ENCODE measurements at places on chromosomes 7 and 10.

DNA sequence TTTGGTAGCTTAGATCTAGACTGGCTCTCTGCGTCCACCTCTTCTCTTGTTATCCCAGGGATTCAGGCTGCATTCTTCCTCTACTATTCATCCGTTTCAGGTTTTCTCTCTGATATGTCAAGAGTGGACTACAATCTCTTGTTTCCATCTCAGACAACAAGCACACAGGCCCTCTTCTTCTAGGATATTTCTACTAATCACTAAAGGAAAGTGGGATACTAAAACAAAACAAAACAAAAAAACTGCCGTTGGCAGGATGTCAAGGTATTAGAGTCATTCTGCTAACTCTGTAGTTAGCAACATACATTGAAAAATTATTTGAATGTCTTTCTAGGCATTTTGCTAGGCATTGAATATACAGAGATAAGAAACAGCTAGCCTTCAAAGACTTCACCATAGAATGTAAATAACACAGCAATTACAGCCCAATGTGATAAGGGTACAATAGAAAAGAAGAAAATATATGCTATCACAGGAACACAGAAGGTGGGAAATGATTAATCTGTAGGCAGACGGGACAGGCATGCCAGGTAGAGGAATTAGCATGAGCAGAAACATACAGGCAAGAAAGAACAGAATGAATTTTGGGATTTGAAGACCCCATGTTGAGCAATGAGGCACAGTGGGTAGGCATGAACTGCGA is 210.5 kb downstream of the CSTF2T start:
- no peak for DNase-seq
- no peak overlapping the region for H3K4me3 ChIP-seq
- no peaks in the 10 kb centered on the region for H3K36me3 ChIP-seq
- no peaks in the 10 kb centered on the region for H3K4me1 ChIP-seq
- no peaks in the 10 kb centered on the region for H3K27me3 ChIP-seq

DNA sequence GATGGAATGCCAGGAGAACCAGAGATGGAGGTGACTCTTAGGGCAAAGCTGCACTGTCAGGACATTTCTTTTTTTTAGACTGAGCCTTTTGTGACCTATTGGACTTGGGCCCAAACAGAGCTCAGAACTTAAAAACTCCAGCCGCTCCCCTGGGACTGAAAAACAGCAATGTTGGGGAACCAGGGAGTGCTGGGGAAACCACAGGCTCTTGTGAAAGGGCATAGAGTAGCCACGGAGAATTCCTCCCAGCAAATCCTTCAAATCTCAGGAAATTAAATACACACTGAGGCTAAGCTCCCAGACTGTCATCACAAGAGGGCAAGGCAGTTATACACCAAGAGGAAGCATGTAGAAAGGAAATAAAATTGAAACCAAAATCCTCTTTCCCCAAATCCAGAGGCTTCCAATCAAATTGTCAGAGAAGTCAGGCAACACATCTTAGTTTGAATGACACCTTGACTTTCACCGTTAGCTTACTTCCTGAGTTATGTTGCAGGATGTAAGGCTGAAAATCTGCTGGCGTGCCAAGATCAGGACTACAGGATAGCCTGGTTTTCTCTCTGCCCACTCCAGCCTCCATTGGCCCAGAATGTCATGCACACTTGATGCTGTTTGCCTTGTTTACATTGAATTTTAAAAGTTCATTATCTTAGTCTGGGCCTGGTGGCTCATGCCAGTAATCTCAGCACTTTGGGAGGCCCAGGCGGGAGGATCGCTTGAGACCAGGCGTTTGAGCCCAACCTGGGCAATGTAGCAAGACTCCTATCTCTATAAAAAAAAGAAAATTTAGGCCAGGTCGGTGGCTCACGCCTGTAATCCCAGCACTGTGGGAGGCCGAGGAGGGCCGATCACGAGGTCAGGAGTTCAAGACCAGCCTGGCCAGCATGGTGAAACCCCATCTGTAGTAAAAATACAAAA is 2.6 kb upstream of the RFC2 start:
- H3K27me3 ChIP-seq, result no peaks in the 10 kb centered on the region
- H3K4me3 ChIP-seq, result no peak overlapping the region
- no peaks in the 10 kb centered on the region for H3K36me3 ChIP-seq
- peaks cover 25% of the 10 kb centered on the region for H3K4me1 ChIP-seq
- H3K27ac ChIP-seq, result peak overlapping the region; percentile 95
- peak; percentile 83 for DNase-seq

GRCh38 chr10:79266084-79266483 is 81.2 kb upstream of the PPIF start:
- H3K36me3 ChIP-seq, result no peaks in the 10 kb centered on the region
- DNase-seq, result peak; percentile 88
- H3K4me1 ChIP-seq, result peaks cover 40% of the 10 kb centered on the region
- no peak overlapping the region for H3K4me3 ChIP-seq
- no peaks in the 10 kb centered on the region for H3K27me3 ChIP-seq

GRCh38 chr10:88831709-88832108 is 19.9 kb downstream of the ANKRD22 start:
- no peak overlapping the region for H3K27ac ChIP-seq
- H3K36me3 ChIP-seq, result no peaks in the 10 kb centered on the region
- H3K4me1 ChIP-seq, result no peaks in the 10 kb centered on the region

GRCh38 chr10:71087622-71088021 is 124.7 kb upstream of the UNC5B start:
- H3K4me1 ChIP-seq, result peaks cover 2% of the 10 kb centered on the region
- H3K27me3 ChIP-seq, result no peaks in the 10 kb centered on the region
- H3K4me3 ChIP-seq, result no peak overlapping the region
- DNase-seq, result no peak
- no peaks in the 10 kb centered on the region for H3K36me3 ChIP-seq

DNA sequence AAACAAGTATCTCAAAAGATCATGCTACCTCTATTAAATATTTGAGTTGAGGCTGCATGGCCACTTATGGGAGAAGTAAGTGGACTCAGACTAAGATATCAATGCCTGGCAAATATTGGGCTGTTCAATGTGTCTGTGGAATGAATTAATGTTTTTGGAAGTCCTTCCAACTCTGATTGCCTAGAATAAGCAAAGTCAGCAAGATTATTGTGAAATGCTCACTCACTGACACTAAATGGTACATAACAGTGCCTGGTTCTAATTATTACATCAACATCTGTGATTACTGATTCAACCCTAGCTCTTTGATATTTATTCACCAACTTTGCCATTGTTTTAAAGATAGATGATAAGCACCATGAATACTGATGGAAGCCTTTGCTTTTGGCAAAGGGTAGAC is 45.5 kb upstream of the HDAC9 start:
- DNase-seq, result no peak
- H3K27me3 ChIP-seq, result no peaks in the 10 kb centered on the region
- H3K36me3 ChIP-seq, result no peaks in the 10 kb centered on the region
- no peaks in the 10 kb centered on the region for H3K4me1 ChIP-seq
- no peak overlapping the region for H3K27ac ChIP-seq

- no peak overlapping the region for H3K4me3 ChIP-seq
- H3K27ac ChIP-seq, result no peak overlapping the region
- peaks cover 43% of the 10 kb centered on the region for H3K36me3 ChIP-seq
- H3K27me3 ChIP-seq, result no peaks in the 10 kb centered on the region
These were observed 16.7 kb downstream of the AQP1 start for GRCh38 chr7:30928254-30928872.

DNA sequence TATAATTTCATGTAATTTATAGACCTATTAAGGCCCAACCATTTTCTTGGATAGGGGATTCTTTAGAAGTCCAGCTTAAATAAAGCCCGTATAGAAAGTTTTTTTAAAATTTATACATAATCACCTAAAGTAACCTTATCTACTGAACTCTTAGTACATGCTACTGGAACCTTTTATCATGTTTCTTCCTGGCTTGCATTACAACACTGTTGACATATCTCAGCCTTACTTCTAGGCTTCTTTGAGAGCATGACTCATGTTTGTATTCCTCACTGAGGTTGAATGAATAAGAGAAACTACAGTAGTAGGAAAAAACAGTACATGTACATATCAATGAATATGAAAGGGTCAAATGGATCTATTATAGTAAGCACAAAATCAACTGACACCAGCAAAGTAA is 8.2 kb upstream of the MAGI2 start:
- H3K27me3 ChIP-seq, result no peaks in the 10 kb centered on the region
- DNase-seq, result no peak
- H3K4me3 ChIP-seq, result no peak overlapping the region

DNA sequence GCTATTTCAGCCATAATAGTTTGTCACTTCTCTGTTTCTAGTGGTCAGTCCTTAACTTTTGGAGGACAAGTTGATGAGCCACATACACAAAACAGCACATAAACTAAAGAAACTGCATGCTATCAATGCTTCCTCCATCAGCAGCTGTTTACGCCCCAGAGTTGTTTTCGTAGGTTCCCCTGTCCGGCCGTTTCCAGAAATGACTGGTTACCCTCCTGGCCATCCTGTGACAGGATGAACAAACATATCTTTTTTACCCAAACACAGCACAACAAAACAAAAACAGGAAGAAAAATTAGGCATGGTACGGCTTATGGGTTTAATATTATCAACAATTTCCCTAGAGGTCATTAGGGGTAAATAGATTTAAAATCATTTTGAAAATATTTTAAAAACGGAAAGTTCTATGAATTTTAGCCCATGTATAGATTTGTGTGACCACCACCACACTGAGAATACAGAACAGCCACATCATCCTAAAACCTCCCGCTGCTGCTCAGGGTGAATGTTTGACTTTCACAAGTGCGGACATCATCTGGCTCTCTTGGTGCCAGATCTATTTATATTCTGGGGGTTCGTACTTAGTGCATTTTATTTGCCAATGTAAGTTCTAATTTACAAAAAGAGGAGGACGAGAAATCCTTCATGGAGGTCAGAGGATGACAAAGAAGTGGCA is 74.8 kb downstream of the HIPK2 start:
- no peaks in the 10 kb centered on the region for H3K27me3 ChIP-seq
- no peak overlapping the region for H3K27ac ChIP-seq
- H3K4me1 ChIP-seq, result peaks cover 18% of the 10 kb centered on the region

GRCh38 chr10:11299125-11299524 is 281.5 kb downstream of the CELF2 start:
- H3K4me1 ChIP-seq, result no peaks in the 10 kb centered on the region
- DNase-seq, result no peak
- peaks cover 36% of the 10 kb centered on the region for H3K36me3 ChIP-seq
- no peaks in the 10 kb centered on the region for H3K27me3 ChIP-seq

GRCh38 chr10:92811986-92812385 is 36.3 kb upstream of the EXOC6 start:
- no peak for DNase-seq
- H3K36me3 ChIP-seq, result no peaks in the 10 kb centered on the region
- no peaks in the 10 kb centered on the region for H3K27me3 ChIP-seq
- no peak overlapping the region for H3K4me3 ChIP-seq
- no peaks in the 10 kb centered on the region for H3K4me1 ChIP-seq

- no peaks in the 10 kb centered on the region for H3K27me3 ChIP-seq
- peaks cover 4% of the 10 kb centered on the region for H3K36me3 ChIP-seq
- no peak for DNase-seq
- no peak overlapping the region for H3K27ac ChIP-seq
- no peak overlapping the region for H3K4me3 ChIP-seq
These were observed 15.9 kb downstream of the LRRC27 start for GRCh38 chr10:132347931-132348267.

- H3K27ac ChIP-seq, result no peak overlapping the region
- no peak for DNase-seq
- no peaks in the 10 kb centered on the region for H3K27me3 ChIP-seq
- no peaks in the 10 kb centered on the region for H3K36me3 ChIP-seq
- H3K4me1 ChIP-seq, result no peaks in the 10 kb centered on the region
These were observed 396.2 kb upstream of the IGFBP3 start for GRCh38 chr7:46317256-46317655.

DNA sequence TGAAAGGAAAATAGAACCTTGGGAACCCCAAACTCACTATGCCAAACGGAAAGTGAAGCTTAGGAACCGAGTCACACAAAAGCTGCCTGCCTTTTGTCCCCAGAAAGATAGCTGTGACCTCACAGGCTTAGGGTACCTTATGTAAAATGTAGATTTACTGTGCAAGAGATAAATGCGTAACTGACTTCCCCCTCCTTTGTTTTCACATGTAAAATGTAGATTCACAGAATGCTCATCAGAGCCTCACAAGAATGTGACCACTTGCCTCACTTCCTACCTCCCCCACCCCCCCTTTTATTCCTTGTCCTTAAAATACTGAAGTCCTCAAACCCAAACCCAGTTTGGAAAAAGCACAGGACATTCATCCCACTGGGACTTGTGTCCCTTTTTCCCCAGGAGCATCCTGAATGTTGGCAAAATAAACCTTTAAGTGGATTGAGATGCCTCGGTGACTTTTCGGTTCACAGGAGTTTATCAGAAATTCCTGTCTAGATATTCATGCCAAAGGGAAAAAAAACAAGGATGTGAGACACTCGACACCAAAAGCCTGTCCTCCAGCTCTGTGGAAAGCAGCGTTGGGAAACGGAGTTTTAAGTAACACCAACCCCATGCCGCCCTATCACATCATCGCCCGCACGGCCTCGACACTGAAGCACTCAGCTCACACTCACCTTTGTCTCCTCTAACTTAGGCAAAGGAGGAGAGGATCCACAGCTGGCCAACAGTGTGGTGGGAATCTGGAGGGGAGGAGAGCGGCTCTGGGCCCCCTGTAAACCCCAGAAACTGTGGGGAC is 45.9 kb downstream of the SVIL start:
- H3K27me3 ChIP-seq, result no peaks in the 10 kb centered on the region
- H3K27ac ChIP-seq, result peak overlapping the region; percentile 24
- no peak for DNase-seq
- no peak overlapping the region for H3K4me3 ChIP-seq
- no peaks in the 10 kb centered on the region for H3K36me3 ChIP-seq

DNA sequence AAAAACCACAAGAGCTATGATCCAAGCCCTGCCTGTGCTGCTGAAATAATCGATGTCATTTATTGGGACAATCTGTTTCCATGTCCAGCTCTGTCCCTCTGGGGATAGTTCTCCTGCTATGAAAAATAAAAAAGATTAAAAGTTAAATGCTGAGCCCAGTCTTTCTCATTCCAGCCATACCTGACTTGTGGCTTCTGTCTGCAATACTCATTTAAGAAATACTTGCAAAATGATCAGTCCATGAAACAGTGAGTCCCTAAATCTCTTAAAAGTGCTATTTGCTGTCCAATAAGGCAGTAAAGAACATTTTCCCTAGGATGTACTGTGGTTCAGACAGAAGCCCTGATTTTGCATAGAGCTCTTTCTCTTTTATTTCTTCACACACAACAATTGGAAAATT is 91.7 kb downstream of the SLC16A9 start:
- no peak for DNase-seq
- H3K36me3 ChIP-seq, result no peaks in the 10 kb centered on the region
- no peak overlapping the region for H3K4me3 ChIP-seq
- H3K4me1 ChIP-seq, result no peaks in the 10 kb centered on the region
- no peaks in the 10 kb centered on the region for H3K27me3 ChIP-seq

DNA sequence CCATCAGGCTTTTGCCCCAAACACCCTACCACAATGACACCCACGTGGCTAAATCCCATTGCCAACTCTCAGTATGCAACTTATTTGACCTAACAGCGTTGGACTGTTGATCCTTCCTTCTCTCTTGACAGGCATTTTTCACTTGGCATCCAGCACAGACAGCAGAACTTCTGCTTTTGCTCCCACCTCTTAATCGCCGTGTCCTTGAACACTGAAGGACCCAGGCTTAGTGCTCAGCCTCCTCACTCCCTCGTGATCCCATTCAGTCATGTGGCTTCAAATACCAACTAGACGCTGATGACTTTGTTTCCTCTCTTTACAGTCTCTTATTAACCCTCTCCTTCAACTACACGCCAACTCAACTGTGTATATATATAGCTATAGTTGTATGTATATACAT is 25.0 kb downstream of the ZFAND2A start:
- no peaks in the 10 kb centered on the region for H3K36me3 ChIP-seq
- H3K4me1 ChIP-seq, result peaks cover 11% of the 10 kb centered on the region
- DNase-seq, result no peak
- no peak overlapping the region for H3K27ac ChIP-seq

GRCh38 chr10:31888442-31888841 is 40.2 kb downstream of the ARHGAP12 start:
- no peak for DNase-seq
- H3K4me1 ChIP-seq, result no peaks in the 10 kb centered on the region
- no peaks in the 10 kb centered on the region for H3K36me3 ChIP-seq
- no peak overlapping the region for H3K4me3 ChIP-seq
- no peaks in the 10 kb centered on the region for H3K27me3 ChIP-seq
